Activated CD4-positive, alpha-beta T cell treated with anti-CD3 and anti-CD28 coated beads for 36 hours (primary cell): ENCODE measurements at places on chromosomes 3 and 15. TPM values are rescaled to one million over a fixed set of nuclear protein-coding genes. Genes with fewer than 3 reads are reported as not detected.

FRMD4B gene
- 8.3 TPM for total RNA-seq

- no peak for DNase-seq
Observed at GRCh38 chr15:52257734-52258062, 37.9 kb downstream of the MYO5C start.

RAD18 gene
- total RNA-seq, result 47.8 TPM

GABRA5 gene
- total RNA-seq, result not detected

DNA sequence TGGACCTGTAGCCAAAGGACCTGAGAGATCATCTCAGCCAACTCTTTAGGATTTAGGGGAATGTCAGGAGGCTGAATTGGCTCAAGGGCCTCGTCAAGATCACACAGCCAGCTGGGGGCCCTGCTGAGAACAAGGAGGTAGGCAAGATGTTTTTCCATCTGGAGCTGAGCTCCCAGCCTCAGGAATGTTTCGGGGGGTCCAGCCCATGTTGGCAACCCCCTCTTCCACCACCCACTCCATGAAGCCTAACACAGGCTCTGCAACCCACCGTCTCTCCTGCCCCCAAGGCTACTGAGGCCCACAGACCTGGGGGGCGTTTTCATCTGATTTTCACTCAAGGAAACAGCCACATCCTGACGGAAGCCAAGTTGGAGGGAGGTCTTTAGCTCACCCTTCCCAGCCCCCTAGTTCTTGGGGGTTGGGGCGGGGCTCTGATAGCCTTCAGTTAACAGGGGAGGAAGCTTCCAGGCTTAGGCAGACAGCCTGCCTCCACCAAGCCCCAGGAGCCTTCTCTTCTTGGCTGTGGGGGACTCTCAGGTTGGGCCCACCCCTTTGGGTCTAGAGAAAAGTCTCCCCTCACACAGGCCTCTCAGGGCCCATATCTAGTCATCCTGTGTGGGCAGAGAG, 48.8 kb downstream of the EPHB3 start:
- no peak for DNase-seq

ADCY5 gene
- not detected for total RNA-seq

DNA sequence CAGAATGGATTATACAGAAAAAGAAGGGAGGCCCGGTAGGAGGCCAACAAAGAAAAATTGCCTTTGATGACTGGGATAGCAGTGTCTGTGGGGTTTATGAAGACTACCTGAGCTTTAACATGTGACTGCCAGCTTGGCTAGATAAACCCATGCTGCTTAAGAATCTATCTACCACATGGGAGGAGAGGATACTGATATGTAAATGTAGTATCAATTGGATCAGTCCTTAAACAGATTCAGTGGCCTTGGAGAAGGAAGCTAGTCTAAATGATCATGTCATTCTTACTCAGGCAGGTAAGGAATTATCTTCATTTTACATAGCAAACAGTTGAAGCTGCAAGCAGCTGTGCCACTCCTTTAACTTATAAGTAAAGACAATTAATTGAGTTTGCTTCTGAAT, 50.0 kb upstream of the SYNPR start:
- DNase-seq, result no peak

GRCh38 chr3:34575776-34576175, 777.3 kb downstream of the PDCD6IP start:
- DNase-seq, result no peak
